ENCODE measurements at places on chromosomes 7 and 10. TPM values are rescaled to one million over a fixed set of nuclear protein-coding genes. Genes with fewer than 3 reads are reported as not detected.

The LBX1 gene
- not detected for total RNA-seq

The OR2A12 gene
- total RNA-seq: not detected

The ERVW-1 gene
- total RNA-seq: not detected

The ZNF32 gene
- total RNA-seq: 20.8 TPM

The OR2A5 gene
- total RNA-seq: not detected

The NPTX2 gene
- total RNA-seq: 0.69 TPM

The ZNF394 gene
- total RNA-seq: 25.0 TPM
